ELF-1 (cell line): ENCODE measurements at places on chromosomes 4 and X.

DNA sequence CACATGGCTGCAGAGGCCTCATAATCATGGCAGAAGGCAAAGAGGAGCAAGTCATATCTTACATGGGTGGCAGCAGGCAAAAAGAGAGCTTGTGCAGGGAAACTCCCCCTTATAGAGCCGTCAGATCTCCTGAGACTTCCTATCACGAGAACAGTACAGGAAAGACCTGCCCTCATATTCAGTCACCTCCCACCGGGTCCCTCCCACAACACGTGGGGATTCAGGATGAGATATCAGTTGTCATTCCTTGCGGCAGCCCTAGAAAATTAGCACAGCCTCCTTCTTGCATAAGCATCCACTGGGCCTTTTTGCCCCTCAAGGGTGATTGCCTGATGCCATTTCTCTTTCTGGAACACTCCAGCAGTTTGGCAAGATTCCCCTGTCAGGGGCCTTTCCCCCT lies 61.7 kb upstream of the STX18 start:
- DNase-seq = no peak

DNA sequence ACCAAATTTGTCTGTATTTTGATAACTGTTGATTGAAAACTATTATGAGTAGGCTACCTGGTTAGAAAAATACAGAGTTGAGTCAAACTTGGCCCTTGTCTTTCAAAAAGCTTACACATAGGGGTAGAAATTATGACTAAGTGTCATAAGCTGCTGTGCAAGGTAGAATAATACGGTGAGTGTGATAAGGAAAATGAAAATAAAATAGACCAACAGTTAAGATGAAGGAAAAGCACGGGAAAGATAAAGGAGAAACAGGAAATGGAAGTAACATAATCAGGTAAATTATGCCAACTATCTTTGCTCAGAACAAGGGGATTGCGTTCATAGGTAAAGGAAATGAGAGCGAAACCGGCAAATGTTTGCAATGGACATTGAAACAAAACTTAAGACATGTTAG lies 302.5 kb downstream of the PCDH7 start:
- no peak for DNase-seq

DNA sequence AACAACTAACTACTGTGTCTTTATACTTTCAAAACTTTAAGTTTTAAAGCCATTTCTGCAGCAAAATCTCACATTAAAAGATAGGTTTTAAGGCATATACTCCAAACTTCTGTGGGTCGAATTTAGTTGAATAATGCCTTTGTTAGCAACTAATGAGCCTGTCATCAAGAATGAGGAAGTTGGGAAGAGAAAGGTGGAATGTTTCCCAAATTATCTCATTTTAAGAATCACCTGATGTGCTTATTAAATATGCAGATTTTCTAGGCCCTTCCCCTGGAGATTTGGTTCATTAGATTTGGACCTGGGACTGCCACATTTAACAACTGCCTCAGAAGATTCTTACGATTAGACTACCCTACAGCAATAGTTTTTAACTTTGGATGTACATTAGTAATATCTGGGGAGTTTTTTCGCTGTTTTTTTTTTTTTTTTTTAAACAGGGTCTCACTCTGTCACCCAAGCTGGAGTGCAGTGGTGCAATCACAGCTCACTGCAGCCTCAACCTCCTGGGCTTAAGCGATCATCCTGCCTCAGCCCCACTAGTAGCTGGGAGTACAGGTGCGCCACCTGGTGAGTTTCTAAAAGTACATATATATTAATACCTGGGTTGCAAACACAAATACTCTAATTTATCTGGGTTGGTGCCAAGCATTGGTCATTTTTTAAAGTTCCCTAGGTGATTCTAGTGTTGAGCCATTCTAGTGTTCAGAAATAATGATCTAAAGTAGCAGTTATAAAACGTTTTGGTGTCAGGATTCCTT lies 16.1 kb upstream of the TASL start:
- DNase-seq = no peak

- no peak for DNase-seq
Measured at GRCh38 chr4:90001023-90001422, 106.4 kb downstream of the MMRN1 start.

- no peak for DNase-seq
Measured at GRCh38 chr4:153439831-153440230, 26.3 kb upstream of the TMEM131L start.
